ENCODE measurements at places on chromosomes 1 and 21.

GRCh38 chr1:19321071-19321470 is 8.9 kb downstream of the SLC66A1 start:
- DNase-seq: no peak

DNA sequence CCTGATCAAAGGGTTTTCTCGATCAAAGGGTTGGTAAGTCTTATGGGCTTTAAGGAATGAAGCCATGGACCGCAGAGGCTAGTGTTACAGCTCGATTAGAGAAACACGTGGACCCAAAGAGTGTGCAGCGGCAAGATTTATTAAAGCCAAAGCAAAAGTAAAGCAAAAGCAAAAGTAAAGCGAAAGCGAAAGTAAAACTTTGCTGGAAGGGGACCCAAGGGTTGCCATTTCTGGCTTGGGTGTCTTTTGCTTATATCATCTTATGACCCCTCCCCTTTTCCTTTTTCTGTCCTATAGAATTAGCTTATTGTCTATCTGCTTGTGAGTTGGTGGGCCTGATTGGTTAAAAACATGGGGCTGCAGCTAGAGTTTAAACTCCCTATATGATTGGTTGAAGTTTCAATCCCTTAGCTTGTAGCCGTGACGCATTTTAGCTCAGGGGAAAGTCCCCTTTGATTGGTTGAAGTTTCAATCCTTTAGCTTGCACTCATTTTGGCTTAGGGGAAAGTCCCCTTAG is 957.0 kb downstream of the AMY1C start:
- no peak for DNase-seq

- peak; percentile 8 for DNase-seq
These were observed 12.6 kb downstream of the C1orf115 start for GRCh38 chr1:220702733-220703270.

DNA sequence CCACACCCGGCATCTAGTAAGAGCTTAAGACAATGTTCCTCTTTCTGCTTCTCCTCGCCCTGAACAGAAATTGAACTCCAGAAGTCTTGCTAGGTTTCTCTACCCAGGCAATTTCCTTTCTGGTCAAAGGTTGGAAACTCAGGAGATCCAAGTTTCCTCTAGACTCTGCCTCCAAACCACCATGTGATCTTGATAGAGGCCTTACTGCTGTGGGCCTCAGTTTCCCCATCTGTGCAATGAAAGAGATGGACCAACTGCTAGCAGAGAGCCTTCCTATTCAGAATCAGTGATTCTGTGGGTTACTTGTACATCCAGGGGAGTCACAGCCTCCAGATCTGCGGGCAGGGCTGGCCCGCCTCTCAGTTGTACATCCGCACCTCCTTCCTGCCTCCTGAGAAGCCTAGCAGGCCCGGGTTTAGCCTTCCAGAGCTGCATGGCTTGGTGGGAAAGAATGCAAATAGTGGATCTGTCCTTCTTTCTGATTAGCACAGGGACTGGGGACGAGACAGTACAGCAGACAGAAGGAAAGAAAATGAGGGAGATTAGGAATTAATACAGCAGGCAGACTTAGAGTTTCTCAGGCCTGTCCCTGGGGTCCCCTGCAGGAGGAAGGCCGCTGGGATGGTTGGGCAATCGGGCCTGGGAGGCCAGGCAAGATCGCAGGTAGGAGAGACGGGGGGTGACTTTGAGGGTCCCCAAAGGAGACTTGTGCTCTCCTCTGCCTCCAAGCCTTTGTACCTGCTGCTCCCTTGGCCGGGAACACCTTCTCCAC is 83.9 kb downstream of the PAX7 start:
- no peak for DNase-seq

GRCh38 chr21:32826329-32827167 is 55.0 kb upstream of the PAXBP1 start:
- peak; percentile 21 for DNase-seq

DNA sequence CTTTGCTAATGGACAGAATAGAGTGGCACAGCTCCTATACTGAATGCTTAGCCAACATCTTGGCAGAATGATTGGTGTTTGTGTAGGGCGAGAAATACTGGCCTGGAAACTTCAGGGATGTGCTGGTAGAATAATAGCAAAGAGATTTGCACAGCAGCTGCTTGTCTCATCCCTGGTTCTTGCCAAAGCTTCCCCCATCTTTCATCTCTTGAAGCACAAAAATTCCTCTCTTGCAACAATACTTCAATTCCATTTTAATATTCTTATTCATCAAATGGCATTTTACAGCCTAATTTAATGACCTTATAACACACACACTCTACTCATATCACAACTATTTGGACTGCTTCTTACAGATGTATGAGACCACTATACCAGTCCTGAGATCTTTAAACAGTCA is 37.7 kb downstream of the LHX8 start:
- DNase-seq: no peak

- no peak for DNase-seq
These were observed 27.8 kb downstream of the PLEKHA6 start for GRCh38 chr1:204331847-204332487.

DNA sequence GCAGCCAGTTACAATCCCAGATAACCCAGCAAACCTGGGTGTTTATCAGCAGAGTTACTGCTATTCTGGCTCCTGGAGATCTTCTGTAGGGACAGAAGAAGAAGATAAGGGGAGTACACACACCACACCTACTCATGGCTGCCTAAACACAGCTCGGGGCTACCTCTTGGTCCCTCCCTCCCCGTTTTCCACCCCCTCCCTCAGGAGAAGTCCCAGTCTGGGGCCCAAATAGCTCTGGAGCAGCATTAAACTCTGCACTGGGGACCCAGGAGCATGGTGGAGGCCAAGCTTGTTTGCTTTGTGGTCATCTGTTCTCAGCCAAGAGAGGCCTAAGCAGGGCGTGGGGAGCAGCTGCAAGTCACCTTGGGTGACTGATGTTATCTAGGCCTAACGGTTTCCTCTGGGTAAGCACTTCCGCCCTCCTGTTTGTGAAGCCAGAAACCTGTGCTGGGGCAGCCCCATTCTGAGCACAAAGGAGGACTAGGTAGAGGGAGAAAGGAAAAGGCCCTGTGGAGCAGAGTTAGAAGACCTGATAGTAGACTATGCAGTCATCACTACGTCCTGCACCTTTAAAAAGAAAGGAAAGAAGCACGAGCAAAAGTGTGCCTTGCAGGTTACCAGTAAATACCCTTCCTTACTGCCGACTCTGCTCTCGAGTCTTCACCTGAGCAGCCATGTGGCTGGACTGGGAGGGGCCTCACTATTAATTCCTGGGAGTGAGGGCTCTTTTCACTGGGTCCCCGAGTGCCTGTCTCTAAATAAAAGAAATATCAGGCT is 2.0 kb upstream of the RCSD1 start:
- no peak for DNase-seq

GRCh38 chr1:196933531-196934189 is 9.9 kb upstream of the CFHR2 start:
- DNase-seq: no peak

DNA sequence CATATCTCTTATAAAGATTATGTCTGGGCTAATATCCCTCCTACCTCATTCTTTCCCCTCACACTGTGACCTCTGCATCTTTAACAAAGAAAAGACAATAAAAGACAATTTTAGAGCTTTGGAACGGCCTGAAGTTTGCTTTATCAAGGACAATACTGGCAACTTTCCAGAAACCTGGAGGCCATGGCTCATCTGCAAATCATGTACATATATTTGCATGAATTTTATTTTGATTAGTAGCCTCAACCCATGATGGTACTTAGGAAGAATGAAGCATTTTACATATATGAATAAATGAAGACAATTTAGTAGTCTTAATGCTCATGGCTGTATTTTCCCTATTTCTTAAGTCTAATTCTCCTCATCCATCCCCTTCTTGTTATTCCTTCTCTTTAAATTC is 612.2 kb upstream of the CXADR start:
- DNase-seq: no peak

- DNase-seq: no peak
These were observed 84.4 kb downstream of the NIBAN1 start for GRCh38 chr1:184889902-184890301.
